ENCODE measurements at places on chromosomes 16 and 17. TPM values are rescaled to one million over a fixed set of nuclear protein-coding genes. Genes with fewer than 3 reads are reported as not detected.

DNA sequence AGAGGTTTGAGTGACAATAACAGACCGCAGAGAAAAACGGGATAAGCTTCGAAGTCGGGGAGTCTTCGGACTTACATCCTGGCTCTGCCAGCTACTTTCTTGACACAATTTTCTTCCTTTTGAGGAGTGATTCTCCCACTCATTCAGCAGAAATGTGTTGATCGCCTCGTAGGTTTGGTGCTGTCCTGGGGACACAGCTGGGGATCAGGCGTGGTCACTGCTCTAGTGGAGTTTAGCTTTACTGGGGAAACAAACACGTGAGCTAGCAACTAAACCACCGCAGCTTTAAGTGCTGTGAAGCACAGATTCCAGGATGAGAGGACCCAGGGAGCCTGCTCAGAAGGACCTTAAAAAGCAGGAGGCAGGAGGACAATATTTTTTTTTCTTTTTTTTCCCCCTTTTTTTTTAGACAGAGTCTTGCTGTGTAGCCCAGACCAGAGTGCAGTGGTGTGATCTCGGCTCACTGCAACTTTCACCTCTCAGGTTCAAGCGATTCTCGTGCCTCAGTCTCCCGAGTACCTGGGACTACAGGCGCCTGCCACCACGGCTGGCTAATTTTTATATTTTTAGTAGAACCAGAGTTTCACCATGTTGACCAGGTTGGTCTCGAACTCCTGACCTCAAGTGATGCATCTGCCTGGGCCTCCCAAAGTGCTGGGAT, 858 bp downstream of the NUBP1 start:
- no peaks in the 10 kb centered on the region for H3K27me3 ChIP-seq
- DNase-seq, result no peak
- H3K4me3 ChIP-seq, result peak overlapping the region; percentile 56
- peaks cover 24% of the 10 kb centered on the region for H3K4me1 ChIP-seq

GRCh38 chr17:73107191-73107590, 14.7 kb upstream of the SLC39A11 start:
- no peaks in the 10 kb centered on the region for H3K36me3 ChIP-seq
- H3K4me1 ChIP-seq, result no peaks in the 10 kb centered on the region
- no peak overlapping the region for H3K4me3 ChIP-seq
- H3K27me3 ChIP-seq, result no peaks in the 10 kb centered on the region

GRCh38 chr16:55091213-55091870, 160.7 kb downstream of the IRX5 start:
- H3K4me3 ChIP-seq, result no peak overlapping the region
- H3K27ac ChIP-seq, result no peak overlapping the region
- peaks cover 8% of the 10 kb centered on the region for H3K27me3 ChIP-seq
- no peaks in the 10 kb centered on the region for H3K4me1 ChIP-seq
- no peak for DNase-seq

GRCh38 chr17:44095647-44096496, 25.3 kb downstream of the G6PC3 start:
- no peak for DNase-seq
- H3K4me3 ChIP-seq, result peak overlapping the region; percentile 56
- peak overlapping the region; percentile 74 for H3K27ac ChIP-seq
- H3K4me1 ChIP-seq, result peaks cover 63% of the 10 kb centered on the region

DNA sequence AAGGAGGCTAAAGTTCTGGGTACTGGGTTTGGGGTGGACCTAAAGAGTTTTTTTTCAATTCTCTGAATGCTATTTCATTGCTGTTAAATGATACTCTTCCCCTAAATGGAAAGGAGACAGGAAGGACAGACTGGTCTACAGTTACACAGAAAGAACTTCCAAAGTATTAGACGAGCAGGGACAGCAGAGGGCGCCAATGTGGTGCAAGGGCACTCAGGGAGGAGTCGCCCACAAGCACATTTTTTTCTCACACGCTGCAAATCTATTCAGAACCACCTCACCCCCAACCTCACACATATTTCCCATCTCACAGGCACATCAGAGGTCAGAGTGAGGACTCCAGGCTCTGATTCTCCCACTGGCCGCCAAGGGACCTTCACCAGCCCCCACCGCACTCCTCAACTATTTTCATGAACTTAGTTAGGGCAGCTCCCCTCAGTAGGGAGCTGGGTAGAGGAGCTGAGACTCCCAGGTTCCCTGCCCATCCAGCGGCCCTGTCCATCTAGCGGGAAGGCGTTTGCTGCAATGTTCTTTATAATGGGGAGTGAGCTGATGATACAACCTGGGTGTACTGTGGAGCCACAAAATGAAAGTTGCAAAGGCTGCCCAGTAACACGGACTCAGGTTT, 6.8 kb upstream of the CA4 start:
- H3K27ac ChIP-seq, result no peak overlapping the region
- DNase-seq, result no peak
- no peak overlapping the region for H3K4me3 ChIP-seq

DNA sequence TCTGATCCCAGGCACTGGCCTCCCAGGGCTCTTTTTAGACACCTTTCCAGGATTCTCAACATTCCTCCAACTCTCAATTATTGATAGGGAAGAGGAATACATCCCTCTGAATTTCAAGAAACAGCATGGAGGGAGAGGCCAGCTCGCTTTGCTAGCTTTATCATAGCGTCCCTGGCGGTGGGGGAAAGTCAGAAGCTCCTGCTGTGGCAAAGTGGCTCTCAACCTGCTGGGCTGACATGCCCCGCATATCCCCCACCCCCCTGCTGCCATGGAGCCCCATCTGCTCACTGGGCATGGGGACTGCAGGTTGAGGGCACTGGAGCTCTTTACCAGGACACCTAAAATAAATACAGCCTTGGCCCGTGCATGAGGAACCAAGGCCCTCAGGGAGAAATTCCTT, 140.3 kb downstream of the SLC39A11 start:
- H3K27me3 ChIP-seq, result no peaks in the 10 kb centered on the region
- no peaks in the 10 kb centered on the region for H3K4me1 ChIP-seq
- no peak overlapping the region for H3K27ac ChIP-seq
- H3K4me3 ChIP-seq, result no peak overlapping the region
- no peaks in the 10 kb centered on the region for H3K36me3 ChIP-seq

The NCOR1 gene
- total RNA-seq, result 188 TPM

All from esophagus squamous epithelium (tissue), 5 donors.